ENCODE measurements at places on chromosomes 16 and 17.

GRCh38 chr17:50498021-50498874 lies 10.0 kb upstream of the MYCBPAP start:
- no peak for DNase-seq

GRCh38 chr17:40170325-40170724 lies 6.9 kb upstream of the RAPGEFL1 start:
- no peak for DNase-seq

- no peak for DNase-seq
Measured at GRCh38 chr16:70570967-70571570, 47.5 kb downstream of the SF3B3 start.

GRCh38 chr16:66245072-66245471 lies 121.4 kb upstream of the CDH5 start:
- no peak for DNase-seq

- no peak for DNase-seq
Measured at GRCh38 chr16:11308493-11309283, 27.6 kb upstream of the PRM1 start.

GRCh38 chr16:4550591-4550990 lies 5.5 kb upstream of the C16orf96 start:
- no peak for DNase-seq

DNA sequence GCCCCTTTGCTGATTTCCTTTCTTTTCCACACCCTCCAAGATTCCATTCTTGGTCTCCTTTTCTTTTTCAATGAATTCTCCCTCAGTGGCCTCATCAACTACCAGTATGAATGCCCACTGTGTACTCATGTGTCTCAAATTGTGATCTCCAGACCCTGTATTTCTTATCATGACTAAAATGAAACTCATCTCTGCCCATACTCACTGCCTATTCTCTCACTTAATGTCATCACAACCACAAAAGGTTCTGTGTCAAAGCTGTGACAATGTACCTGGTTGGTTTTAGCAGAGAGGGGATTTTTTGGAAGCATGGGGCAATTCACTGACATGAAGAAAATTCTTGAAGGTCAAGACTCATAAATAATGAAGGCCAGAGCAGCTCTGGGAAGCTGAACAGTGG lies 11.5 kb upstream of the TBX4 start:
- no peak for DNase-seq

DNA sequence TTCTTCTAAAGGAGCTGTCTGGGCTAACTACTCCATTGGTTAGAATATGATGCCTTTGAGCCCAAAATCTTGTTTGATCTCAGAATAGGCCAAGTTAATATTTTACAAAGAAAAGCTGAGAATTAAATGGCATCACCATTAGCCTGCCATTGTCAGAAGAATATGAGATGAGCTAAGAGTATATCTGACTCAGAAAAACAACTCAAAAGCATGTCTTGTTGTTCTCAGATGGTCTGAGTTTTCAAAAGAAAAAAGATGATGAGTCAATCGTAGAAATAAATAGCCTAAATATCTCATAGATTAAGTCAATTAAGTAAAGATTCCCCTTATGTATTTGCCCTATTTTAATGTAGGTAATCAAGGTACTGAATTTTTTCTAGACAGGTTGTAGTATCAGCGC lies 197.1 kb upstream of the TBX2 start:
- peak; percentile 51 for DNase-seq

DNA sequence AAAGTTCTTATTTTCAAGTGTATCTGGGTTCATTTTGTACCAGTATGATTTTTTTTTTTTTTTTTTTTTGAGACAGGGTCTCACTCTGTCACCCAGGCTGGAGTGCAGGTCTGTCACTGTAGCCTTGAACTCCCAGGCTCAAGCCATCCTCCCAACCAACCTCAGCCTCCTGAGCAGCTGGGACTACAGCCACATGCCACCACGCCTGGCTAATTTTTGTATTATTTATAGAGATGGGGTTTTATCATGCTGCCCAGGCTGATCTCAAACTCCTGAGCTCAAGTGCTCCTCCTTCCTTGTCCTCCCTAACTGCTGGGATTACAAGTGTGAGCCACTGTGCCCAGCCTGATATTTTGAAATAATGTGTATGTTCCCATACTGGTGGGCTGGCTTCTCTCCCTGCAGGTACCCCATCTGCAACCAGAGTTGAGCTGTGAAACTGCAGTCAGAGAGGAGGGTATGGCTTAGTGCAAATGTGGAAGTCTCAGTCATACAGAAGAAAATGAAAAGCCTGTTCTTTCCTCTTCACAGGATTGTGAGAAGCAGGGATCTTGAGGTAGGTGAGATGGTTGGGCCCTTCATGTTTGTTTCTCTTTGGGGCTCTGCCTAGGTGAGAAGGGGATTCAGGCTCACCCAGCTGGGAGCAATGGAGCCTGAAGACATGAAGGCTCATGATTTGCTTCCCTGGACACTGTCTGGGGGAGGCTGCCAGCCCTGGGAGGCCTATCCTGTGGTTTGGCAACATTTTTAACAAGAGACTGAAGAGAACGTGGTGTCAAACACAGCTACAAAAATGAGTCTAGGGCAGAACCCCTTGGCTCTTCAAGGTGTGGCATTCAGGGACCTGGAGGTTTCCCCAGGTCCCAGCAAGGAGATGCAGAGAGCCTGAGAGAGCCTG lies 41.3 kb upstream of the SIAH1 start:
- no peak for DNase-seq

DNA sequence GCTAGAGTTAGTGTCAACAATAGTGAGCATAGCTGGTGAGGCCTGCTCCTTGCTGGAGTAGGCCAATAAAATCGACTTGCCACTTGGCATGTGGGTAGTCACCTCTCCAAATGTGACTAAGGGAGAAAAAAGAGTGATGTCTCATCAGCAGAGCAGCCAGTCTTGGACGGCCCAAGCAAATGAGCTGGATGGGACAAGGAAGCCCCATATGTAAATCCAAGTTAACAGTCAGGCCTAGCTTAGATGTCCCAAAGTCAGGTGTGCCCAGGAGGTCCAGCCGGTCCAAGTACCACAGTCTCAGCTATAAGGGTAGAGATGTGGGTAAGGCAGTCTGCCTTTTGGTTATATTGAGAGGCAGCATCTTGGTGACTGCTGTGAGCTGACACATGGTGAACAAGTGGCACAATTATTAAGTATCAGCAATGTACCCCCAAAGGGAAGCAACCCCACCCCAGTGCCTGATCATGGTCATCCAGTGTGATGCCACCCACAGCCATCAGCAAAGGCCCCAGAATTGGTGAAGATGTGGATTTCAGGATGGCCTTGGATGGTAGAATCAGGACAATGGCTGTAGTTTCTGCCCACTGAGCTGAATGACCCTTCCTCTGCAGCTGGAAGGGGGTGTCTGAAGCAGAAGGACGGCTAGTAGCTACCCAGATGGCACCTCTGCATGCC lies 83.4 kb downstream of the TNFRSF13B start:
- DNase-seq: no peak

DNA sequence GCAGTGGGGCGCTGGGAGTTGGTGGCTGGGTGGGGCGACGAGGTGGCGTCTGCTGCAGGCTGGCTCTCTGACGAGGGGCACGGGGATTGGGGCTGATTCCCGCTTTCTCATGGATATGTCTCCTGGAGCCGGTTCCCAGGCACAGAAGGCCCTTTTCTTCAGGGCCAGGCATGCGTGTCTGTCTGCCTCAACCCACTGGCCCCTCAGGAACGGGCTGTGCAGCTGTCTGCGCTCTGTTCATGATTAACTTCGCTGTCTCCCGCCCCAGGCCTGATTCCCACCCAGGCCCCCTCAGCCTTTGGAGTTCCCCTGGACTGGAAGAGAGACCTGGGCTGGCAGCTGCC lies 53.1 kb downstream of the RAP1GAP2 start:
- no peak for DNase-seq

DNA sequence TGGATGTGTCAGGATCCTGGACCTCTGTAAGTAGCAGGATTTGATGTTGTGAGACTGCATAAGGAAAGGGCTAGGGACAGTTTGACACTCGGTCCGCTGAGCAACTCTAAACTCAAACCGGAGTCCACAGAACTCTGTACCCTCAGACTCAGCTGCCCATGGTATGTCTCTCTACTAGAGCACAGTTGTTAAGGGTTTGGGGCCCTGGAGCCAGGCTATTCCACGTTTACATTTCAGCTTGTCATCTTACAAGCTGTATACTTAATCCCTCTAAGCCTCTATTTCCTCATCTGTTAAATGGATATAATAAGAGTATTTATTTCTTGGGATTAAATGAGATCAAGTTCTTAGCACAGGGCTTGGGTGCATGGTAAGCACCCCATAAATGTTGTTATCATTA lies 27.9 kb downstream of the HOXB1 start:
- no peak for DNase-seq

GRCh38 chr16:10787304-10787703 lies 31.3 kb downstream of the TVP23A start:
- no peak for DNase-seq

- no peak for DNase-seq
Measured at GRCh38 chr17:70423562-70423961, 254.2 kb downstream of the KCNJ2 start.

- DNase-seq: no peak
Measured at GRCh38 chr17:41522301-41523224, 3.9 kb upstream of the KRT15 start.

- DNase-seq: no peak
Measured at GRCh38 chr17:78641243-78641642, 64.0 kb upstream of the DNAH17 start.

DNA sequence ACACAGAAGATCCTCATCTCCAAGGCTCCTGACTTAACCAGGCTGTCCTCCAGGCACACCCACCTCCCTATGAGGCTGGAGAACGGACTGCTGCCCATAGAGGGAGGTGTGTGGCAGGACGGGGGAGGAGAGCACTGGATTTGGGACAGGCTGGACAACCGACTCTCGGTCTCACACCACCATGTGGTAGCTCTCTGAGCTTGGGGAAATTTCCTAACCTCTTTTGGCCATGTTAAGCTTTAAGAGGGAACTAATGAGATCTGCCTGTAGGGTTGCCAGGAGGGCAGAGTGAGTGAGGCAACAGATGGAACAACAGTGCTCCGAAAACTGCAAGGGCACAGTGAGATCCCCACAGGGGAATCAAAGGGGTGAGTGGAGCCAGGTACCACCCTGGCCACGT lies 32.7 kb downstream of the RHBDL3 start:
- no peak for DNase-seq

GRCh38 chr17:8953156-8953885 lies 12.2 kb downstream of the PIK3R5 start:
- no peak for DNase-seq

DNA sequence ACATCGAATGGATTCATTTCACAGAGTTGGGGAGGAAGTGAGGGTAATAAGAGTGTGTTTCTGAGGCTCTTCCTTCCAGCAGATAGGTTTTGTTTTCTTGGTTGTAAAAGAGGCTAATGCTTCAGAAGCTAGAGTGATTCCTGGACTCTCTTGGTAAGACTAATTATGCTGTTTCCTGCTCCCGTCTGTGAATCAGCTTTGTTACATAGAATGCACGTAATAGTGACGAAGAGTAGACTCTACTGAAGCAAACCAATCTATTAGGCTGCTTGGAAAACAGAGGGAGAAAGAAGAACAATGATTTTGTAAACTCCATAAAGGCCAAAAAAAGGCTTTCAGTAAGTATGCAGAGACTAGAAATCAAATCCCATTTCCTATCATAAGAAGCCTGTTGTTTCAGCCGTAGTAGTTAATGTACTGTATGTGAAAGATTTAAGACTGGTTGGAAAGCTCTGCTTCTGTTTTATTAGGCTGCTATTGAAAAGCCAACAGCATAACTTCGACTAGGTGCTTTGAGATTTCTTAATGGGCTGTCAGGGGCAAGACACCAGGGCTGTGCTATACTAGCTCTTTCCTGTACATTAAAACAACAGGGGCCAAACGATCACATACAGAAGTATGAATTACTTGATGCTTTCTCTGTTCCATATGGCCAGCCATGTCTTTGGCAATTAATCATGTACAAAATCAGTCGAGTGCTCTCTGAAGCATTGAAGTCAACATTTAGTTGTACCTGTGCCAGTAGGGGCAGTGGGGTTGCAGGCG lies 219.0 kb downstream of the FTO start:
- no peak for DNase-seq

DNA sequence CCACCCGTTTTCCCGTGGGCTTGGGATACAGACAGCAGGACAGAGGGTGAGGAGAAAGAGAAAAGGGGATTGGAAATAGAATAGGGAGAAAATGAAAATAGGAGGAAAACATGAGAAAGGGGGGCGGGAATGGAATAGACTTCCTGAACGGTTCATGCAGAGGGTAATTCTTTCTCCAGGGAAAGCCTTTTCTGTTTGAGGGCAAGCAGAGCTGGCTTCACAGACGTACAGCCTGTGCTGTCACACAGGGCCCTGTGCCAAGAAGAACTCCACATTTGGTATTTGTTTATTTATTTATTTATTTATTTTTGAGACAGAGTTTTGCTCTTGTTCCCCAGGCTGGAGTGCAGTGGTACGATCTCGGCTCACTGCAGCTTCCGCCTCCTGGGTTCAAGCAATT lies 12.0 kb downstream of the MILR1 start:
- DNase-seq: no peak

DNA sequence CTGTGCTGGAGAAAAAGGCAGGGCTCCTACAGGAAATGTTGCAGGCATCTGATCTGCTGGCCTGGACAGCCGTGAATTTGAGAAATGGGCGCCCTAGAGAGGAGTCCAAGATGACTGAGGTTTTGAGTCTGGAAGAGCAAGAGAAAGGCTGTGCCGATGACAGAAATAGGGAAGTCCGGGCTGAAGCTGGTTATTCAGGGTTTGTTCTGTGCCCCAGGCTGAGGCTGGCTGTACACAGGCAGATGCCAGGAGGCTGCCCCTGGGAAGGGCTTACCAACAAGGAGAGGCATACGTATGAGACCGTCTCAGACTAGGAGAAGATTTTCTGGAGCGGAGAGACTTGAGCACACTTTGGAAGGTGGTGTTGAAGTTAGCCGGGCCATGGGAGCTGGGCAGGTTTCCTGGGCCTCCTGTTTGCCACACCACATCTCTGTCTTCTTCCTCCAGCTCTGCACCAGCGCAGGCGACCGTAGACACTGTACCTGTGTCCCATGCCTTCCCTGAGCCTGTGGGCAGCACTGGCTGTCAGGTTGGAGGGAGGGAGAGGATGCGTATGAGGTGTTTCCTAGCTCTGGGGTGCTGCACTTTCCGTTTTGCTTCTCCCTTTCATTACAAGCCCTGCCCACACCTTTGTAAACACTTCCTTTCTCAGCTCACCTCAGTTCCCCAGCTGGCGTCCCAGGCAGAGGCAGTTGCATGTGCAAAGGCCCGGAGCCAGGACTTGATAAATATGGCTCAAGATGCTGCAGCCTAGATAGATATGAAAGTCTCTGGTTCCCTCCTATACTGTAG lies 80.8 kb downstream of the SPECC1 start:
- DNase-seq: no peak
